ENCODE measurements at places on chromosomes 12 and 14. TPM values are rescaled to one million over a fixed set of nuclear protein-coding genes. Genes with fewer than 3 reads are reported as not detected.

- no peak for ATAC-seq
Observed at GRCh38 chr12:31005944-31006361, 67.7 kb upstream of the DDX11 start.

DNA sequence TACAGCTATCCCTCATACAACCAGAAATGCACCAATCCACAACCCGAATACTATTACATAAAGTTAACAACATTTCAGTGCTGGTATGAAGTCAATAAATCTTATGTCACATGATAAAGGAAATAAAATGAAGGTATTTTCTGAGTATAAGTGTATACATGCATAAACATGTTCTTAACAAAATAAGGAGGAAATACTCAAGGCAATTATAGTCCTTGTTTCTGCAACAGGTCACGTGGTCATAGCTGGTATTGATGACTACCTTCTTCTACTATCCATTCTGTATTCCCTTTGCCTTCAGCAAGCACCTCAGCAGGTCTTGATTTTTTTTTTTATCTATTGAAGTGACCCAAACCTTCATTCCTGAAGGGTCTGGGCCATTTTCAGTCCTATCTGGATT is 675.6 kb downstream of the RPL10L start:
- ATAC-seq = no peak

DNA sequence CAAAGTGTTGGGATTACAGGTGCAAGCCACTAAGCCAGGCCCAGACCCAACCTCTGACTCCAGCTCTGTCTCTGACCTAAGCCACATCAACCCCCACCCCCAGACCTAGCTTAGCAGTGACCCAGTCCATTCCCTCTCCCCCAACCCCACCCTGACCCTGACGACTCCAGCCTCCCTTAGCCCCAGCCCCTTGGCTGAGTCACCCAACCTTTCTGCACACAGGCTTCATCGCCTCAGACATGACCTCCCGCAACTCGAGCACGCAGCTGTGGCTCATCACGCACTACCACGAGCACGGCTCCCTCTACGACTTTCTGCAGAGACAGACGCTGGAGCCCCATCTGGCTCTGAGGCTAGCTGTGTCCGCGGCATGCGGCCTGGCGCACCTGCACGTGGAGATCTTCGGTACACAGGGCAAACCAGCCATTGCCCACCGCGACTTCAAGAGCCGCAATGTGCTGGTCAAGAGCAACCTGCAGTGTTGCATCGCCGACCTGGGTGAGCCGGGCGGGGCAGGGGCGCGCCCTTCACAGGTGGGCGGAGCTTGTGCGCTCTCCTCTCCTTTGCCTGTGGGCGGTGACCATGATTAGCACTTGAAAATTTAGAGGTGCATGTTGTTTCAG is 7.8 kb downstream of the ACVRL1 start:
- no peak for ATAC-seq

The ARMH4 gene
- 0.53 TPM for total RNA-seq

GRCh38 chr12:52022841-52023181 is 16.1 kb downstream of the TAMALIN start:
- no peak for ATAC-seq

DNA sequence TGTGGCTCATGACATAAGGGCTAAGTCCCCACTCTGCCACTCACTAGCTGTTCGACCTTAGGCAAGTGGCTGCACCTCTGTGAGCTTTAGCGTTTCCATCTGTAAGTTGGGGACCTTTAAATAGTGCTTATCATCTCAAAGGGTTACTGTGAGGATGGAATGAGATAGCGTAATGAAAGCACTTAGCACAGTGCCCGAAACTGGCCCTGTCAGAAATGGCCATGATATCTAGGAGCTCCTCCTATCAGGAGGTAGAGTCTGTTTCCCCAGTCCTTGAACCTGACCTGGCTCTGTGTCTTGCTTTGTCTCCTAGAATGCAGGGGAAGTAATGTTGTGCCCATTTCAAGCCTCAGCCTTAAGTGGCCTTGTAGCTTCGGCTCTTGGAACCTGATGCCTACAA is 211.0 kb downstream of the RBM19 start:
- no peak for ATAC-seq

DNA sequence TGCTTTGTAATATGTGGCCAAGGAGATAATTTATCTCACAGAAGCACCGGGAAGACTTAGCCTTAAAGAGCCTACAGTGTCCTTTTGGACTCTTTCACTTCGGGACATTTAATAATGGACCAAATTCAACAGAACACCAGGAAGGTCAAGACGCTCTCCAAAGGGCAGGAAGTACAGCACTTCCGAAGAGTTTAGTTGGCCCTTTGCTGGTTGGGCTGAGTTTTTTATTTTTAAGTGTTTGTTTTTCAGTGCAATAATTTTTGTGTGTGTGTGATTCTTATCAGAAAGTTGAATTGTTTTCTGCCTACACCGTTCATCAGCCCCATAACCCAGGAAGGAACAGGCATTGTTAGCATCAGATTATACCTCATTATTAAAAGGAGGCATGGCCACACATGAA is 193.0 kb downstream of the EPS8 start:
- no peak for ATAC-seq

DNA sequence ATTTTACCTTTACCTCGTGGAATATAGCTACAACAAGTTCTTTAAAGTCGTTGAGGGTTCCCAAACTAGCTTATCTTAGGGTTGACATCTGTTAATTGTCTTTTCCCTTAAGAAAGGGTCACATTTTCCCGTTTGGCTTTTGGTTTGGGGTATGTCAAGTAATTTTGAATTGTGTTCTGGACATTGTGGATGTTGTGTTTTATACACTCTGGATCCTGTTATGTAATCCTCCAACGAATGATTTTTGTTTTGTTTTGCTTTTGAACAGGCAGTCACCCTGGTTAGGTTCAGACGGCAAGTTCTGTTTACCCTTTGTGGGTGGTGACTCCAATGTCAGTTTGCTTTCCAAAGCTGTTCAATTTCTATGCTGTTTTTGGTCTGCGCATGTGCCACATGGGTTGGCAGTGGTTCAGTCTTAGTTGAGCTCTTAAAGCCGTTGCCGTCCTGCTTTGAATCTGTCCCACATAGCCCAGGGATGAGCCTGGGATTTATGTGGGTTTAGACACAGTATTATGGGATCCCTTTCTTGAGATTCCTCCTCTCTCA is 84.8 kb downstream of the TESC start:
- ATAC-seq = no peak

GRCh38 chr14:105023144-105023543 is 2.3 kb upstream of the CDCA4 start:
- ATAC-seq = no peak

DNA sequence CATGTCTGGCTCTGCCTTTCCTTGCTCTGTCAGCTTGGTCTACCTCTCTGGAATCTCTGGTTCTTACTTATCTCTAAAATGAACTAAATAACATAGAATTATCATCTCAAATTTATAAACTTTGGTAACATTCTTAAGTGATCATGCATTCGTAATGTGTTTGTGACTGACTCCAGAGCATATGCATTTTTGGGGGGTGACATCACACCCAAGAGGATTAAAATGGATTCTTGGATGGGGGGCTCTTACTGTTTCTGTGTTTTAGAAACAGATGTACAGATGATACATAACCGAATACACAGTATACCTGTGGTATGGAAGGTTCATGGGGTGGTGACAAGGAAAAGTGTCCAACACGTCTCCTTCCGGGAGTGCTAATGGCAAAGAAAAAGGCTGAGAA is 1162.1 kb downstream of the VRK1 start:
- no peak for ATAC-seq

The SYT1 gene
- total RNA-seq = 75.0 TPM

DNA sequence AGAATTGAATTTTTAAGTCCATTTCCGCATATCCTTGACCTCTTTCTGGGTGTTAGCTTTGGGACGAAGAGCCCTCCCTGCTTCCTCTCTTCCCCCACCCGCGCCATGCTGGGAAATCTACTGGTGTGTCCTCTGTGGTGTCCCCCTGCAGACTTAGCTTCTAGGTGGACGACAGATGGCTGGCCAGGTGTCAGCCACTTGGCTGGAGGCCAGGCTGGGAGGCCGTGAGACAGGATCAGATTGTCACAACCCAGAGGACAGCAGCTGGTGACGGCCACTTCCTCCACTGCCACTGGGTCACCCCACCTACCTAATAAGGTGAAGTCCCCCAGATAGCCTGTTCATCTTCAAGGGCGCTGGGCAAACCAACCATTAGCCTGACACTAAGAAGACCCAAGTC is 13.3 kb upstream of the DTX1 start:
- no peak for ATAC-seq
